Esophagus squamous epithelium (tissue), 5 donors: ENCODE measurements at places on chromosomes 7 and 10.

DNA sequence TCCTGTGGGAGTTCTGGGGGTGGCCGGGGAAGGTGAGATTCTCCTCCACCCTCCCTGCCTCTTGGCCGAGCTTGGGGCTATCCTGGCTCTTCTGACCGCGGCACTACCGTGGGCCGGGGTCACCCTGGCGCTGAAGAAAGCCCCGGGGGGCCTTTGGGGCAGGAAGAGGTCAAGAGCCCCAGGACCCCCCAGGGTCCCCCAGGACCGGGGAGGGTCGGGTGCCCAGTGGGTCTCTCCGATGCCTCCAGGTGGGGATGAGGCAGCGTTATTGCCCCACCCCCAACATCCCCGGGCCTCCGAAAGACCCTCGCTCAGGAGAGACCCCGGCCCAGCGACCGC is 439 bp upstream of the KNDC1 start:
- no peak for DNase-seq

GRCh38 chr7:41047789-41048191 is 655.1 kb downstream of the INHBA start:
- DNase-seq: no peak

DNA sequence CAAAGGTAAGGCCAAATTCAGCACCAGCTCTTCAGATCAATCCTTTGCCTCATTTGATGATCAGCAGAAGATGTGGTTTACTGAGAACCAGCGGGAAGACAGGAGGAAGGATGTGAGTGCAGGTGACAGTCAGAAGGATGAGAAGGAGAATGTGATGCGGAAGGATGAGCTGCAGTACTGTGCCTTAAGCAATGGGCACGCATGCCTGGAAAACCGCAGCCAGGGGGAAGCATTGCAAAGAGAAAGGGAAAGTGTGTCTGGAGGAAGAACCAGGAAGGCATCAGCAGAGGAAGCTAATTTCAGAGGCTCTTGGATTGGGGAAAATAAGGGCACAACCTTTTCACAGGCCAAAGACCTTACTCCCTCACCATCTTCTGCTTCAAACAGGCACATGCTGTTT is 25.7 kb downstream of the C10orf71 start:
- DNase-seq: no peak

- no peak for DNase-seq
Measured at GRCh38 chr10:10456856-10457255, 560.8 kb upstream of the CELF2 start.

GRCh38 chr10:102962951-102963755 is 45.1 kb downstream of the CNNM2 start:
- DNase-seq: no peak

GRCh38 chr10:44193567-44194220 is 191.2 kb downstream of the CXCL12 start:
- DNase-seq: no peak

GRCh38 chr10:110226926-110227641 is 19.7 kb downstream of the MXI1 start:
- DNase-seq: peak; percentile 93

- no peak for DNase-seq
Measured at GRCh38 chr10:126598009-126598408, 72.5 kb downstream of the C10orf90 start.

- DNase-seq: no peak
Measured at GRCh38 chr10:83959328-83959727, 180.0 kb upstream of the GHITM start.

GRCh38 chr7:74299401-74299800 is 10.2 kb downstream of the CLIP2 start:
- DNase-seq: no peak

- no peak for DNase-seq
Measured at GRCh38 chr10:64174666-64175255, 653.6 kb downstream of the REEP3 start.

- DNase-seq: no peak
Measured at GRCh38 chr10:84763965-84764364, 435.6 kb downstream of the CCSER2 start.

DNA sequence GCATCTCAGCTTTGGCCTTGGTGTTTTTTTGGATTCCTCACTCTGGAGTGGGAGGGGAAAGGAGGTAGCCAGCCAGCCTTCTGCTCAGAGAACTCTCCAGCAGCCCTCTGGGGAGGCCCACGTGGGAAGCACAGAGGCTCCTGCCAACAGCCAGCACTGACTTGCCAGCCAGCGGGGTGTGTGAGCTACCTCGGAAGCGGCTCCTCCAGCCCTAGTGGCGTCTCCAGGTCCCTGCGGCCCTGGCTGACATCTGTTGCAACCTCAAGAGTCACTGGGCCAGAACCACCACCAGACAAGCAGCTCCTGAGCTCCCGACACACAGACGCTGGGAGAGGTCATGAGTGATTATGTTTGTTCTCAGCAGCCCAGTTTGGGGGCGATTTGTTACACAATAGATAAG is 180.2 kb upstream of the FZD8 start:
- no peak for DNase-seq

GRCh38 chr7:131935180-131935579 is 378.8 kb upstream of the PODXL start:
- DNase-seq: no peak

DNA sequence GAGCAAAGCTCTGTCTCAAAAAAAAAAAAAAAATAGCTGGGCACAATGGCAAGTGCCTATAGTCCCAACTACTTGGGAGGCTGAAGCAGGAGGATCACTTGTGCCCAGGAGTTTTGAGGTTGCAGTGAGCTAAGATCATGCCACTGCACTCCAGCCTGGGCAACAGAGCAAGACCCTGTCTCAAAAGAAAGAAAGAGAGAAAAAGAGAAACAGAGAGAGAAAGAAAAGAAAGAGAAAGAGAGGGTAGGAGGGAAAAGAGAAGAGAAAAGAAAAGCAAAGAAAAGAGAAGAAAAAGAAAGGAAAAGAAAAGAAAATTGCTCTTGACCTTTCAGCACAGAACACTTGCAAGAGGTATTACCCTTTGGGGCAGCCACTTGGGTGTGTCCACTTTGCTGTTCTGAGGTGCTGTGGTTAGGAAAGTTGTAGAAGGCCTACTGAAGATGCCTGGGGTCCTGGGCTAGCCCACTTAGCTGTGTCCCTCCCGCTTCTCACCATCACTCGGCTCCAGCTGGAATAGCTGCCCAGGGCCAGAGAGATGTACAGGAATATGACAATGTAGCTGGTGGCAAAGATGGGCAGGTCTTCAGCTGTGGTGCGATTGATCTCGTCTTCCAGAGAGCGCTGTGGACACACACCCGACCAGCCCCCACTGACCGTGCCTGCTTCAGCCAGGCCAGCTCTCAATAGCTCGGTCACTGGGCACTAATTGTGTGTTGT is 5.6 kb downstream of the NPC1L1 start:
- no peak for DNase-seq

GRCh38 chr10:70368774-70369482 is 13.5 kb downstream of the LRRC20 start:
- no peak for DNase-seq

GRCh38 chr10:57628592-57629284 is 639.0 kb downstream of the IPMK start:
- DNase-seq: no peak

DNA sequence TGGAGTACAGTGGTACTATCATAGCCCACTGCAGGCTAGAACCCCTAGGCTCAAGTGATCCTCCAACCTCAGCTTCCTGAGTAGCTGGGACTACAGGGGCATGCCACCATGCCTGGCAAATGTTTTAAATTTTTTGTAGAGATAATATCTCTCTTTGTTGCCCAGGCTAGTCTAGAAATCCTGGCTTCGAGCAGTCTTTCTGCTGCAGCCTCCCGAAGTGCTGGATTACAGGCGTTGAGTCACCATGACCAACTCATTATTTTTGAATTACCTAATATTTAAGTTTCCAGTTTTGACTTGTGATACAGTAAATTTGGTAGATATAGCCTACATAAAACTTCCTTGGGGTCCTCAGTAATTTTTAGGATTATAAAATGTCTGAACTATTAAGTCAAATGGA is 74.1 kb downstream of the RUNDC3B start:
- no peak for DNase-seq

- no peak for DNase-seq
Measured at GRCh38 chr10:132468216-132468615, 69.4 kb upstream of the INPP5A start.

DNA sequence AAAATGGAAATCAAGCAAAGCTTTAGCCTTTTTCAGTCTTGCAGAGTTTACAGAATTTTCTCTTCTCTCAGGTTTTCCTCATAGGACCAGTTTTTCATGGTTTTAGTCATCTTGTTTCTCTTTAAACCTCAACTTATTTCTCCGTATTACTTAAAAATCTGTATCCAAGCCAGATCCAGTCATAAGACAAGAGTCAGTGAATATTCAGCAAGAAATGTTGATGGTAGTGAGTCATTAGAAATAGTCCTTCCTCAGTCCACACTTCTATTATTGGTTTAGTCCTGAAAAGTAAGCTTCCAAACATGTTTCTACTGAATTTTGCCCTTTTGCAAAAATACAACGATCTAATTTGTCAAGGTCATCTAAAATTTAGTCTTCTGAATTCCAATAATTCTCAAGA is 107.0 kb downstream of the VIM start:
- no peak for DNase-seq

GRCh38 chr10:44682507-44682906 is 228.6 kb upstream of the TMEM72 start:
- DNase-seq: no peak

GRCh38 chr7:20560325-20561180 is 54.9 kb upstream of the ABCB5 start:
- no peak for DNase-seq

GRCh38 chr7:5450549-5451327 is 27.1 kb upstream of the TNRC18 start:
- DNase-seq: no peak

DNA sequence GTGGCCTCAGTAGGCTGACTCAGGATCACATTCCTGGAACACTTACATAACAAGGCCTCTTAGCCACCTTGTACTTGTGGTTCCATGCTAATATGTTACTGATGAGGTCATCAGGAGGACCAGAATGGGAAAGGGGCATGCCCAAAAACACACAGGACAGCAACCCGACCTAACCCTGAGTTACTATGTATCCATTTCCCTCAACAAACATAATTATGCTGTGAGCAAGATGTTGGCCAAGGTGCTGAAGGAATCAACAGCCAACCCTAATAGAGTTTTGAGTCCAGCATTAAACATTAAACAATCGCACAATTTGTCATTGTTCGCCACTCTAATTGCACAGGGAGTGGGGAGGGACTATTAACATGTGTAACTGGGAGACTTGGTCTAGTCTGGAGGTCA is 129.4 kb downstream of the PLPP4 start:
- no peak for DNase-seq

- no peak for DNase-seq
Measured at GRCh38 chr10:17353568-17354300, 100.7 kb downstream of the ST8SIA6 start.

GRCh38 chr7:25028370-25029021 is 48.5 kb upstream of the OSBPL3 start:
- DNase-seq: no peak

DNA sequence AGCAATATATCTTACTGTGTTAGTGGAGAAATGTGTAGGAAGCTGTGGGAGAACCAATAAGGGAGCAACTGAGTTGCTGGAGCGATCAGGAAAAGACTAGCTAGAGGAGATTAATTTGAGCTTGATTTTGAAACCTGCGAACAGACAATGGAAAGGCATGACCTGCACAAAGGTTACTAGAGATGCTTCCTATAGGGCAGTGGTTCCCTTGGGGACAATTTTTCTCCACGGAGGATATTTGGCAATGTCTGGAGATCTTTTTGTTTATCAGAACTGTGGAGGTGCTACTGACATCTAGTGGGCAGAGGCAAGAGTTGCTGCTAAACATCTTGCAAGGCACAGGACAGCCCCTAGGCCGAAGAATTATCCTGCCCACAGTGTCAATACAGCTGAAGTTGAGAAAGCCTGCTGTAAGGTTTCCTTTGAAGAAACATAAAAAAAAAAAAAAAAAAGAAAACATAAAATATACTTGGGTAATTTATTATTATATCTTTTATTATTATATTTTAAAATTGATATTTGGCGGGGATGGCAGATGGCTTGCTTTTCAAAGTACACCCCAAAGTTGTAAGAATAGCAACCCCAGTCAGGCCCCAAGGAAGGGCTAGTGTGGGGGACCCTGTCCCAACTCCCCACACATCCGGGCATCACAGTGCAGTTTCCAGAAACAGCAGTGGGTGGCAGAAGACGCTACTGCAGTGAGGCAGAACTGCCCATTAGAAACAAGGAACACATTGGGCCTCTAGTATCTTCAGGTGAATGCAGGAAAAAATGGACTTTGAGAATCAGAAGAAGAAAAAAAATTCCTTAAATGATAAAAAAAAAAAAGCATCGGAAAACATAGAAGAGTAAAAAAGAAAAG is 481.6 kb downstream of the SH2D4B start:
- DNase-seq: no peak

- DNase-seq: no peak
Measured at GRCh38 chr7:138204285-138204981, 128.2 kb downstream of the AKR1D1 start.

DNA sequence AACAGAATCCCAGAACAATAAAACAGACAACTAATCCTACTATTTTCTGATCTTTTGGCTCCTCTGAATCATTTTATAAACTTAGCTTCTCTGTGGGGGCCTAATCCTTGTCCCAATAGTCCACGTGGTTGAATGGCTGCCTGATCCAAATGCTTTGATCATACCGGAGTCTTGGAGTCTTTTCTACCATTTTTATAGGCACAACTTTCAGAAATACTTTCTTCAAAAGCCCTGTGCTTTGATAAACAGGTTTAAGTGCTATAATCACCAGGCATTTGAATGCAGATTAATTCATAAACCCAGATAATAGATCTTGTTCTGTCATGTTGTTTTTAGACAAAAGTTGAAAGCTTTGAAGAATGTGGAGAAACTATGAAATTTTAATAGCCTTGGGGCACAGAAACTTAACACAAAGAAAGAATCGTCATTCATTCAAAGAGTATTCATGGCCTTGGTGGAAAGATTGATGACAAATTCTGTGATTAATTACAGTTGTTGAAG is 163.7 kb downstream of the AHR start:
- DNase-seq: no peak

DNA sequence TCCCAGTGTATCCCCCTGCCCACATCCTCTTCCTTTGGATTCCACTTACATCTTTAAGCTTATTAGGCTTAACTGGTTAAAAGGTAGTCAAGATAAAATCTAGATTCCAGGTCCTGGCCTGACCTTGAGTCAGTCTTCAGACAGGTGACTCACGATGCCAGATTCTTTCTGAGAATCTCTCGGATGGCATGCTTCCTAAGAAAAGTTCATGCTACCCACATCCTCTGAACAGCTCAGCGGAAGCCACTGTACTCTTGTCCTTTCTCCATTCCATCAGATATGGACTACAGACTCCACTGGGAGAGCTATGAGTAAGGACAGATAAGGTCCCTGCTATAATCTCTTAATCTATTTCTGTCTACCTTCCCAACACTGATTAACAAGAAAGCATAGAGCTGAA is 43.4 kb downstream of the DNMBP start:
- no peak for DNase-seq

DNA sequence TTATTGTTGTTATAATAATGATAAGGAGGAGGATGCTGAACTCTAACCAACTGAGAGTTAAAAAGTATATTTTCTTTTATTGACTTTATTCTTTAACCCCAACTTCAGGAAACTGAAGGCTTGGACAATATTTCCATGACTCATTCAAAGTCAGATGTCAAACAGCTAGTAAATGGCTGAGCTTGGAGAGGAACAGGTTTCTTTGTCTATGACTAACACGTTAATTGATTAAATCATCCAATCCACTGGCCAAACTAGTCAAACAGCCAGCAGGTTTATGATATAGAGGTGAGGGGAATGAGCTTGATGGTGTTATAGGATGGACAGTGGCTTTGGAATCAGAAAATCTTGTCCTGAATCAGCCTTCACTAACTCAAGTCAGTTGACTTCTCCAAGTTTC is 119.1 kb upstream of the WDR11 start:
- no peak for DNase-seq

GRCh38 chr10:110531687-110532086 is 34.0 kb downstream of the DUSP5 start:
- DNase-seq: no peak
